ENCODE measurements at places on chromosomes 5 and 9.

GRCh38 chr5:111848476-111848875 is 91.5 kb upstream of the NREP start:
- H3K36me3 ChIP-seq = no peaks in the 10 kb centered on the region
- DNase-seq = no peak
- H3K4me3 ChIP-seq = no peak overlapping the region
- no peak overlapping the region for H3K27ac ChIP-seq

DNA sequence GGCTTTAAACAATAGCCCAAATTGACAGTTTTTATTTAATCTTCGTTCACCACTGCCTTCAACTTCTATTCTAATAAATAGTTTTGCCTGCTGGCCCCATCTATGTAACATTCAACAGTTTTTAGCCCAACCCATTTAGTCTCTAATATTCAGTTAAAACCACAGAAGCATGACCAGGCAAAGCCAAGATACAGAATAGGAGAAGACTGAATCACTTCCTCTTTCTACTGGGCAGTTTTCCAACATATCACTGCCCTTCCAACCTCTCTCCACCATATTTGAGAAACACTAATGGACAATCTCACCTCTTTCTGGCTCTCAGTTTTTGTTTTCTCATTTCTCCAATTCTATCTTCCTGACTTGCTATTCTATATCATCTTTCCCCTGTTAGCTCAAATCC is 352.9 kb downstream of the DNAH5 start:
- DNase-seq = no peak
- no peaks in the 10 kb centered on the region for H3K36me3 ChIP-seq

- no peaks in the 10 kb centered on the region for H3K4me1 ChIP-seq
- no peak for DNase-seq
- H3K4me3 ChIP-seq = no peak overlapping the region
- peaks cover 20% of the 10 kb centered on the region for H3K36me3 ChIP-seq
- no peaks in the 10 kb centered on the region for H3K27me3 ChIP-seq
Observed at GRCh38 chr5:81805086-81805485, 54.2 kb upstream of the SSBP2 start.

- peaks cover 16% of the 10 kb centered on the region for H3K4me1 ChIP-seq
- peak; percentile 21 for DNase-seq
- H3K27ac ChIP-seq = peak within 1 kb of the TSS; percentile 20
- no peaks in the 10 kb centered on the region for H3K36me3 ChIP-seq
- H3K27me3 ChIP-seq = peaks cover 57% of the 10 kb centered on the region
- peak within 1 kb of the TSS; percentile 87 for H3K4me3 ChIP-seq
Observed at GRCh38 chr9:94639061-94639998, at the start of gene FBP1. FBP1 (minus strand) TSS chr9:94639518; CDS start chr9:94639310, 208 bp downstream.

DNA sequence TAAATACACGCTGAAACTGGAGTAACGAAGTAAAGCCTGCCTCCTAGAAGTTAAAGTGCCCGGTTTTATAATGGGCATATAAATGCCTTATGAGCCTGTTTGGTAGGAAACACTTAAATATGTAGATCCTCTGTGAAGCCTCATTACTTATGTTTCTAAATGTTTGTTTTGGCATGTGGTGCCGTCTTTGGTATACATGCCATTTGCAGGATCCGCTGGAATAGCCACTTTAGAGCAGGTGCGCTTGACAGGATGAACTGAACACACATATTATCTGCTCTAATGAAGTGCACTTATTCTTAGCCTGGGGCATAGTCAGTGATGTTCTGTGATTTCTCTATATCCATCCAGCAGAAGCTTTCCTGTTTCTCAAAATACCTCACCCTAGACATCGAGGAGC is 778.1 kb upstream of the WWC1 start:
- H3K27ac ChIP-seq = no peak overlapping the region
- no peaks in the 10 kb centered on the region for H3K36me3 ChIP-seq
- H3K4me3 ChIP-seq = no peak overlapping the region
- no peaks in the 10 kb centered on the region for H3K27me3 ChIP-seq
